Hematopoietic multipotent progenitor cell treated with erythropoietin and hydrocortisone succinate and interleukin-3 and kit ligand, for 8 days (in vitro differentiated cells): ENCODE measurements at places on chromosomes 16 and 17.

GRCh38 chr16:79301051-79301450 lies 299.5 kb downstream of the MAF start:
- no peak for DNase-seq

- DNase-seq = no peak
Measured at GRCh38 chr16:17404941-17405689, 65.6 kb downstream of the XYLT1 start.

- DNase-seq = no peak
Measured at GRCh38 chr17:74361230-74362068, at the start of gene BTBD17. Gene BTBD17, minus strand, starts transcription at chr17:74361868. Its CDS starts 49 bp downstream, at chr17:74361819.

GRCh38 chr17:74316220-74316619 lies 9.8 kb upstream of the KIF19 start:
- no peak for DNase-seq

GRCh38 chr16:23570992-23571632 lies 13.6 kb downstream of the UBFD1 start:
- no peak for DNase-seq

- DNase-seq = peak; percentile 85
Measured at GRCh38 chr17:68498479-68499326, 13.5 kb upstream of the PRKAR1A start.

GRCh38 chr16:11196286-11196828 lies 59.6 kb downstream of the SOCS1 start:
- DNase-seq = no peak

DNA sequence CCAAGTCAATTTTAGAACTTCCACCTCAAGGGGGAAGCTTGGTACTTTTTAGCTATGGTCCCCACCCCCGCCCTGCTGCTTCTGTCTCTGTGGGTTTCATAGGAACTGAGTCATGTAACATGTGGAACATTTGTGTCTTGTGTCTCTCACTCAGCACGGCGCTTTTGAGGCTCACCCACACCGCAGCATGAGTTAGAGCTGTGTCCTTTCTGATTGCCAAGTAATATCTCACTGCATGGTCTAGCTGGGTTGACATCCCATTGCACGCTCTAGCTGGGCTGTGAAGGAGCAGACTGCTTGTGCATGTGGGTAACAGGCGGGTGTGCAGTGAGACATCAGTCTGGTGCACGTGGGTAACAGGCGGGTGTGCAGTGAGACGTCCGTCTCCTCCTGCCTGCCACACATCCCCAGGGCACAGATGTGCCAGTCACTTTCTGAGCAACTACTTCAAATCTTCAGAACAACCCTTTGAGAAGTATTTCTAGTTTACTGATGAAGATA lies 26.4 kb upstream of the SLC7A5 start:
- DNase-seq = peak; percentile 43

GRCh38 chr16:4347765-4348509 lies 3.2 kb downstream of the PAM16 start:
- DNase-seq = peak; percentile 77

GRCh38 chr16:62644030-62644812 lies 608.0 kb upstream of the CDH8 start:
- DNase-seq = no peak

DNA sequence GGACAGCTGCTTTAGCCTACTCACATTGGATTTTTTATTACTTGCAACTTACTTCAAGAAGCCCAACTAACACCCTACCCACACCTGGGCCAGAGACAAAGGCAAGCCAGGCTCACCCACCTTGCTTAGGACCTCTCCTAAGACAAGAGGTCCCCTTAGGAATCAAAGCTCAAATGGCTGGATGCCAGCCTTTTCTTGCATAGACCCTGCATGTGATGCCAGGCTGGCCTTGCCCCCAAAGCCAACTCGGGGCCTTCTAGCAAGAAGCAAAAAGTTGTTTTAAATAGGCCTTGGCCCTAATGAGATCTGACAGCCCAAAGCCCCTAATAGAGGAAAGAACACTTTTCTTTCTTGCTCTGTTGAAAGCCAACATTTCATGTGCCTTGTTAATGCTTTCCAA lies 20.7 kb downstream of the GPRC5B start:
- no peak for DNase-seq

DNA sequence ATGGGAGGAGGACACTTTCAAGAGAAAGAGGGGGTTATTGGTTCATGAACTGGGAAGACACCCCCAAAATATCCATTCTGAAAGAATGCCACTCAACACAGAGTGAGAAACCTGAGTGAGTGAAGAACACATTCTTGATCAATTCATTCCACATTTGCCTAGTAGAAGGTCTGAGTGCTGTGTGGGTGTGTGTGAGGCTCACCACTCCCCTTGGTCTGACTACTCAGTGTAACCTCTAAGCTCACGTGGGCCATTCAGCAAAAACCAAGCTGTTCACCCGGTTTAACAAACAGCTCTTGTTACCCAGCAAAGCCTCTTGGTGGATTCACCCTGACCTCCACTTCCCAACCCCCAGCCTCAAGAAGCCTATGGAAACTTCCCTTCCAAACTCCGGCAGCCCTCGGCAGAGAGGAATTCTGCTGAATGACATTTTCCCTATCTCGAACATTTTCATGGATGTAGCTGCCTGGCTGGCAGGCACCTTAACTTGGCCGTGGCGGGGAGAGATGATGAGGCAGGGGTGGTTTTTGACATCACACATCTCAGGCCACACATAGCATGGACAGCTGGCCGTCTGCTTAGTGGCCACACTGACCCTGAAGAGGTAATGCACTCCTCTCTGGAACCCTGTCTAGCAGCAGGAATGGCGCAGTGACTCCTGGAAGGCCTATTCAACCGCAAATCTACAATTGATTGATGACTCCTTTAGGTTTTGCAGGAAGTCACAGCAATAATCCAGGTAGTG lies 11.6 kb downstream of the ST6GALNAC1 start:
- DNase-seq = no peak

DNA sequence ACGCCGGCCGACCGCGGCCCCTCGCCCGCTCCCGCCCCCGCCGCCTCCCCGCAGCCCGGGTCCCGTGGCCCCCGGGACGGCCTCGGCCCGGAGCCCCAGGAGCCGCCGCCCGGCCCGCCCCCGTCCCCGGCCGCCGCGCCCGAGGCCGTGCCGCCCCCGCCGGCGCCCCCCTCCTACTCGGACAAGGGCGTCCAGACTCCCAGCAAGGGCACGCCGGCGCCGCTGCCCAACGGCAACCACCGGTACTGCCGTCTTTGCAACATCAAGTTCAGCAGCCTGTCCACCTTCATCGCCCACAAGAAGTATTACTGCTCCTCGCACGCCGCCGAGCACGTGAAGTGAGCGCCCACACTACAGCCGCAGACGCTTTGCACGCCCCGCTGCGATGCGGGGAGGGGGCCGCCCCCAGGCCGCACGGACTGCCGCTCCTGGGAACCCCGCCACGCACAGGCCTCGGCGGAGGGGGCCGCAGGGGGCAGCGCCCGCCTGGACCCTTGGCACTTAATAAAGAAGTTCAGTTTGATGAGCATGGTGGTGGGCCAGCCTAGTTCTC lies 35.5 kb upstream of the ZC3H18 start:
- no peak for DNase-seq

GRCh38 chr16:50144211-50144610 lies 8.9 kb upstream of the TENT4B start:
- DNase-seq = no peak

DNA sequence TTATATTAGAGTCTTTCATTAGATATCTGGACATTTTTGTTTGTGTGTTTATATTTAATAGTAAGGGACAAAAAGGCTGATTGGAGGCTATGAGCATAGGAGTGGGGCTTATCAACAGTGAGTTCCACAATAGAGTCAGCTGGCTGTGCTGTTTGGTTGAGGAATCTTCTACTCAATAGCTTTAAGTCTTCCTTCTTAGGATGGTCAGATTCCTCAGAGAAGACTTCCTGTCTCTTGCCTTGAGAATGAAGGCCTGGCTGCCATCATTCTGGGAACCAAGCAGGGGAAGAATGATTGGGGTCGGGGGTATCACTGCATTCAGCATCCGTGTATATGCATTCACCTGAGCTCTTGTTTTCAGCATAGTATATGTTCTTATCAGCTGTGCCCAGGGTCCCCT lies 31.9 kb upstream of the ABCC11 start:
- DNase-seq = no peak

DNA sequence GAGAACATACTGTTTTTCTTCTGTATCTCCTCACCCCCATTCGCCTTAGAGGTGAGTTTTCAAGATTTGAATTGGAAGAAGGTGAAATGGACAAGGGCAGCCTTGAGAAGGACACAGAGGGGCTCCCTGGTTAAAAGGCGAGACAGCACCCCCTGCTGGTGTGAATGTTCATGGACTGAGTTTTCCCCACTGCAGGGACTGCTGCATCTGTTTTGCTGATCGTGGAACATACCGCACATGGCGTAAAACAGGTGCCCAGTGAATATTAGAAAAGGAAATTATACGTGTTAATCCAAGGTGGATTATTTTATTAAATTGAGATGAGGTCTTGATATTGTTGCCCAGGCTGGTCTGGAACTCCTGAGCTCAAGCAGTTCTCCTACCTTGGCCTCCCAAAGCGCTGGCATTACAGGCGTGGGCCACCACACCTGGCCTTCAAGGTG lies 54.5 kb downstream of the NDE1 start:
- peak; percentile 75 for DNase-seq

GRCh38 chr16:62035115-62036092 lies 834 bp downstream of the CDH8 start:
- no peak for DNase-seq

GRCh38 chr17:74276541-74277009 lies 2.5 kb downstream of the DNAI2 start:
- no peak for DNase-seq

DNA sequence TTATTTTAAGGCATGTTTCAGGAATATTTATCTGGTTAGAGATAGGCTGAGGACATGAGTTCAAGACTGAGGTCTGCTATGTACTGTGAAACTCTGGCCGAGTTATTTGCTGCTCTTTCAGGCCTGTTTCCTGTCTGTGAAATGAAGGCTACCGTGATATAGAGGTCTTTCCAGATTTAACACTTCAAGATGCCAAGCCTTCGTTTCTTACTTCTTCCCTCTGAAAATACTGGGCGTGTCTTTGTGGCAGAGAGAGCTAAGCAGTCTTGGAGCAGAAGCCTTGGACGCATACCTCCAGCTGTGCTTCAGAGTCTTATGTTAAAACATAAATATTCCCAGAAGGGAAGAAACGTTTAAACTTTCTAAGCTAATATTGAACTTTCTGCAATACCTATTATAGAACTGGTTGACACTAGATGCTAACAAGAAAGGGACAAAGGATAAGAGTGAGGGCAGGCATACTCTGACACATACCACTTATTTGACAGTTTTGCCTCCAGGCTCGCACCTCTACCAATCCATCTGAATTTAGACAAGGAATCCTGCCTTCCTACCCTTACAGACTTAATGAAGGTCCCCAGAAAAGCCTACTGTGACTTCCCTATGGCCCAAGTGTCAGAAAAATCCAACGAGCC lies 17.5 kb downstream of the WIPI1 start:
- no peak for DNase-seq

GRCh38 chr17:69501591-69502468 lies 87.3 kb downstream of the MAP2K6 start:
- DNase-seq = no peak

GRCh38 chr16:62970851-62971250 lies 934.6 kb upstream of the CDH8 start:
- no peak for DNase-seq

DNA sequence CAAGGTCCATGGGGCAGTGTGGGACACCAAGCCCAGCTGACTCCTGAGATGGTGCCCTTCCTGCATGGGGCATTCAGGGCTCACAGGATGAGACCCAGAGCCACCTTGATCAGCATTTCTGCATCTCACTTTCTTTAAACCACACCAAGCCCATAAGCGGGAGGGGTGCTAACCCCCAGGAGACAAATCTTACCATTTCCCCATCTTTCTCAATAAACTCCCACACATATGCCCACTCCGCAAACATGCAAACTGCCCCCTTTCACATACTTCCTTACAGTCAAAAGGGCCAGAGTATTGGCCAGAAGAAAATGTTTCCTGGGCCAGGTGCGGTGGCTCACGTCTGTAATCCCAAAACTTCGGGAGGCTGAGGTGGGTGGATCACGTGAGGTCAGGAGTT lies 3.7 kb upstream of the SLC39A11 start:
- no peak for DNase-seq

GRCh38 chr16:85902366-85903155 lies 3.6 kb downstream of the IRF8 start:
- no peak for DNase-seq

- peak; percentile 20 for DNase-seq
Measured at GRCh38 chr16:81779536-81780320, 637 bp downstream of the PLCG2 start.

DNA sequence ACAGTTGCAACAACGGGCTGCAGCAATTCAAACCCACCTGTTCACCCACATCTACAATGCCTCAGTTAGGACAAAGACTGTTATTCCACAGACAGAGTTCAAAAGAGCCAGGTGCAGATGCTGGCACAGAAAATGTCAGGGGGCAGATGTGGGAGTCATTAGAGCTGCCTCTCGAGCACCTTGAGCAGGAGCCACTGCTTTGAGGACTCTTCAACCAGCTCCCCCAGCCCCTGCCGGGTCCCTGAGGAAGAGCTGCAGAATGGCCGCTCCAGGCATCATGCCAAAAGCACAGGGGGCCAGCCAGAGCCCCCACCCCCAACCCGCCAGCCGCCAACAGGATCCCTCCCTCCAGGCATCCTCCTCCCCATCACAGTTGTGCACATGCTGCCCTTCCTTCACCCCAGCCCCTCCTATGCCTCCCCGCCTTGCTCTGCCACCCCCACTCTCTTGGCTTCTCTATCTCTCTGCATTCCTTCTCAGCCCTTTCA lies 20.8 kb downstream of the C17orf67 start:
- no peak for DNase-seq

GRCh38 chr17:74904687-74905409 lies 11.4 kb upstream of the FADS6 start:
- DNase-seq = no peak

DNA sequence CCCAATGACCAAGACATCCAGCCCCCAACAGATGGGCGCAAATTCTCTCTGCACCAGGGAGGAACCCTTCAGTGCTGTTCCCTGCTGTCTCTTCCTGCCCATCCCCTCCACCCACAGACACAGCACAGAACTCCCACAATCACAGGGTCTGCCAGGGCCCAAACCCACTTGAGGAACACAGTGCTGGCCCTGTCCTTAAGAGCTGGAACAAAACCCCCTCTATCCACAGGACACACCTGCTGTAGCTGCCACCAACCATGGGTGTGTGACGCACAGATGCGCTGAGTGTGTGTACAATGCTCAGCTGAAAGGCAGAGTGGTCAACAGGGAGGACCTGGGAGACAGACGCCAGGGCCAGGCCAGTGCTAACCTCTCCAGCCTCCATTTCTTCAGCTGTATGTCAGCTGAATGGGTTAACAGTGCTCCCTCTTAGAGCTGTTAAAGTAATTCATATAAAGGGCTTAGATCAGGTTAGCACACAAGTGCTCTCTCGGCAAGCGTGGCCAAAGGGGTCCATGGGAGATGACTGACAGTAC lies 62.1 kb downstream of the AMFR start:
- no peak for DNase-seq

DNA sequence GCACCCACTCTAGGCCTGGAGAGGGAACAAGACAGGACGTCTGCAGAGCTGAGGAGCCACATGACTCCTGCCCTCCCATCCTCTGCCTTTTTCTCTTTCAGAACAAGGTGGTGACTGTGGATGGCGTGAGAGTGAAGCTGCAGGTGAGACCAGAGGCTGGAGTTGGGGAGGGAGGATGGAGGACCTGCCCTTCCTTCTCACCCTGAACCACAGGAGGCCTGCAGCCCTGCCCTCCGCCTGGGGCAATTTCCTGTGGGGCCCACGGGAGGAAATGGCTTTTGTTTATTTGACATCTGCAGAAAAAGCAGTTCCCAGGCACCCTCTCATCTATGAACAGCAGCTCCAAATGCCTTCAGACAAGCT lies 5.1 kb downstream of the RAB37 start:
- DNase-seq = no peak

GRCh38 chr17:333626-334396 lies 18.8 kb downstream of the RPH3AL start:
- DNase-seq = no peak

GRCh38 chr16:9139965-9140364 lies 48.5 kb downstream of the HAPSTR1 start:
- peak; percentile 48 for DNase-seq
